Mesothelial cell of epicardium (in vitro differentiated cells): ENCODE measurements at places on chromosomes 6 and 20. TPM values are rescaled to one million over a fixed set of nuclear protein-coding genes. Genes with fewer than 3 reads are reported as not detected.

The SCRT2 gene
- not detected in 3 replicates for total RNA-seq

The SLC22A7 gene
- not detected in 3 replicates for total RNA-seq

GRCh38 chr6:13457577-13457976 lies 29.8 kb downstream of the GFOD1 start:
- DNase-seq: no peak
- no peak overlapping the region for H3K27ac ChIP-seq
- H3K36me3 ChIP-seq: no peaks in the 10 kb centered on the region
- peaks cover 13% of the 10 kb centered on the region for H3K27me3 ChIP-seq

DNA sequence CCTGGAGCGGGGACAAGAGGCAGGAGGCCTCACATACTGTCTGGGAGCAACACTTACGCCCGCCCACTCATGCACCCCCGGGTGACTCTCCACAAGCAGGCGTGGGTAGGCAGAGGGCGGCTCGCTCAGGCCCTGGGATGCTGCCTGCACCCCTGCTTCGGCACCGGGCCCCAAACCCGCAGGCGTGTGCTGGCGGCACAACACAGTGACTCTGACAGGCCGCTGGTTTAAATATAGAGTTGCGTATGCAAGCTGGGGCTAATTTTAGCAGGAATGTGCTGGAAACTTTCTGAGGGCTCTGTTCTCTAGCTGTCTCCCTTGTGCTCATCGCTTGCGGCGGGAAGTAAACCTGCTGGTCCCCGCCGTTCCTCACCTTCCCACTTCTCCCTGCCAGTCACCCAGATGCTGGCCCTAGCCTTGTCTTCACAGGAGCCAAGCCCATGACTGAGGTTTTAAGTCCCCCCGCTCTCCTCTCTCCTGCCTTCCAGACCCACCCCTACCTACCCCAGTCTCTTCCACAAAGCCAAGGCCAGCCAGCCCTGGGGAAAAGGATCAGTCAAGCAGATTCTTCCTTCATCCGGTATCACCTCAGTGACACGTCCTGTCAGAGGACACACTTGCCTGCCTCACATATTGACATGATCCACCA lies 94.5 kb upstream of the FOXP4 start:
- no peak for DNase-seq
- H3K36me3 ChIP-seq: no peaks in the 10 kb centered on the region
- H3K4me1 ChIP-seq: peaks cover 50% of the 10 kb centered on the region

GRCh38 chr20:45647441-45648050 lies 16.5 kb upstream of the WFDC9 start:
- no peak overlapping the region for H3K27ac ChIP-seq
- H3K4me3 ChIP-seq: no peak overlapping the region
- peaks cover 5% of the 10 kb centered on the region for H3K27me3 ChIP-seq
- DNase-seq: no peak
- H3K4me1 ChIP-seq: no peaks in the 10 kb centered on the region

The EPHA7 gene
- 11.3 to 12.4 TPM (median 11.7 TPM) in 3 replicates for total RNA-seq

GRCh38 chr6:22071270-22072041 lies 225.4 kb downstream of the PRL start:
- peaks cover 23% of the 10 kb centered on the region for H3K36me3 ChIP-seq
- H3K4me1 ChIP-seq: peaks cover 69% of the 10 kb centered on the region
- H3K27me3 ChIP-seq: no peaks in the 10 kb centered on the region
- H3K4me3 ChIP-seq: peak overlapping the region; percentile 44
- DNase-seq: peak; percentile 40

DNA sequence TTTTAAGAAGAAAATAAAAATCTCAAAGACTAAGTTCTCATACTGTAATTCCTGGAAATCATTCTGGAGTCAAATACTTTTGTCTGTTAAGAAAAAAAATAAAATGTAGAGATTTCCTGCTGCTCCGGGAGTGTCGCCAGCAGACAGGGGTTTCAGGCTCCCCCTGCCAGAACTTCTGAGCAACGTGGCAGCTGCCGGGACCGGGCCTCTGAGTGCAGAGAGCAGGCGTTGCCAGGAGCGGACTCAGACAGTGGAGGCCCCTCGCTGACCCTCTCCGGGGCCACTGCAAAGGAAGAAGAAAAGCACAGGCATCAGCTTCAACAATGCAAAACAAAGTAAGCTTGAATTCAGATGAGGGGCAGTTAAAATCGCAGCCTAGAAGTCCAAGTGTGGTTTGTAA lies 95.5 kb downstream of the THBS2 start:
- no peaks in the 10 kb centered on the region for H3K36me3 ChIP-seq
- peak overlapping the region; percentile 92 for H3K27ac ChIP-seq
- peaks cover 13% of the 10 kb centered on the region for H3K4me1 ChIP-seq
- no peak for DNase-seq

The TRIM38 gene
- total RNA-seq: 15.8 to 17.1 TPM (median 15.9 TPM) in 3 replicates

DNA sequence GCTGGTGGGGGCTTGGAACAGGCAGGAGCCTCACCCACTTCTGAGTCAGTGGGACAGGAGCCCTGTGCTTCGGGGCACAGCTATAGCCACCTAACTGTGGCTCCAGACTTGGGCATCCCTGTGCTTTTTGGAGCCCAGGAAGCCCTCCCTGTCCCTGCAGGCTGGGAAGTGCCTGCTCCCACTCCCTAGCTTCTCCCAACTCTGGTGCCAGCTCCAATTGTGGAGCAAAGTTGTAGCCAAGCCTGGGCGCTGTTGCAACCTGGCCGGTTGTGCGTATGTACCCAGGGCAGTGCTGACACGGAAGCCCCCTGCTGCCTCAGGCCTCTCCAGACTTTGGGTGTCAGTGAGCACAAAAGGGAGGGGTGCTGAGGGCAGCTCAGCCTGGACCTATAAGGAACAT lies 601.7 kb upstream of the GJE1 start:
- H3K27me3 ChIP-seq: no peaks in the 10 kb centered on the region
- H3K4me3 ChIP-seq: no peak overlapping the region
- H3K36me3 ChIP-seq: no peaks in the 10 kb centered on the region
- H3K4me1 ChIP-seq: no peaks in the 10 kb centered on the region

DNA sequence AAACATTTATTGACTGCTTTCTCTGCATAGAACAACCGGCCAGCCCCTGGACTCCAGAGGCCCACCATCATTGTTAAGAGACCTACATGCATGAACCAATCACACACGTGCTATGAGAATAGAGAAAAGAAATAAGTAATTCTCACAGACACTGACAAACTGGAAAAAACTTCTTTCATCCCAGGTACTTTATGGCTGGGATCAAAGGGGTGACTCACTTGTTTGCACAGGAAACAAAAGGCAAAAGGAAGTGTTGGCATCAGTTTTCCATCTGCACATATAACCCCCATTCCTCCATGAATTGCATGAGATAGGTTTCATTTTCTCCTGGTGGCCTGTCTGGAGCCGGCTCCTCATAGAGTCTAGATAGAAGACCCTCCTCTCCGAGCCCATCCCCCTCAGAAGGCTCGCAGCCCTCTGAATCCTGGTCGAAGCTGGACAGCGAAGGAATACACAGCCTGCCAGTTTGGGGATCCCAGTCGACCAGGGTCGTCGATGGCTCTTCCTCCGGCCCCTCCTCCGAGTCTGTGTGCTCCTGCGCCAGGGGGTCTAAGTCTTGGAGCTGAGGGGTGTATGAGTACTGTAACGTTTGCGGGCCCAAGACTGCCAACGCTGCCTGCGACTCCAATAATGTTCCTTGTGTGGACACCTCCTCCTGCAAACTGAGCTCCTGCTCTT lies 43.3 kb downstream of the IL20RA start:
- no peak overlapping the region for H3K27ac ChIP-seq
- no peak overlapping the region for H3K4me3 ChIP-seq
- no peak for DNase-seq
- H3K27me3 ChIP-seq: peaks cover 17% of the 10 kb centered on the region
- H3K4me1 ChIP-seq: no peaks in the 10 kb centered on the region

- H3K4me1 ChIP-seq: peaks cover 5% of the 10 kb centered on the region
- no peak overlapping the region for H3K4me3 ChIP-seq
- H3K36me3 ChIP-seq: peaks cover 3% of the 10 kb centered on the region
- H3K27ac ChIP-seq: no peak overlapping the region
These were observed 41.4 kb upstream of the SGK1 start for GRCh38 chr6:134359302-134359701.

The MOG gene
- 0.65 to 1.4 TPM (median 0.82 TPM) in 3 replicates for total RNA-seq

DNA sequence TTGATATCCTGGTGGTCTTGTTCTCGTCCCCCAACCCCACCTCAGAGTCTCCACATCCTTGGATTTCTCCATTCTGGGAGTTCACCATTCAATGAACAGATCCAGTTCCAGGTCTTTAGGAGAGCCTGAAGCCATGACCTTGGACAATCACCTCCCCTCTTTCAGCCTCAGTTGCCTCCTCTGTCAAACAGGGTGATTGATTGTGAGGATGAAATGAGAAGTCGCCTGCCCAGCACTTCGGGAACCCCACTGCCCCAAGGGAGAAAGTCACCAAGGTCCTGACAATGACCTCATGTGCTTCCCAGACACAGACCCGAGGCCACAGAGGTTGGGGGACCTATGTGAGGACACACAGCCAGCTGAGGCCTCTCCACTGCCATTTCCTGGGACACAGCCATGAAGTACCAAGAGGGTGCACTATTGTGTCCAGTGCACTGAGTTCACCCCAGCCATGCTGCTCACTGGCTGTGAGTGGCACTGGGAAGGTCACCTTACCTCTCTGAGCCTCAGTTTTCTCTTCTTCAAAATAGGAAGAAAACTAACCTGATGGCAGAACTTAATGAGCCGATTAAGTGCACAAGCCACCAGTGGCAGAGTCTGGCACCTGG lies 61.7 kb downstream of the SNAI1 start:
- DNase-seq: no peak
- H3K27me3 ChIP-seq: no peaks in the 10 kb centered on the region
- H3K27ac ChIP-seq: no peak overlapping the region
- H3K4me1 ChIP-seq: peaks cover 9% of the 10 kb centered on the region

DNA sequence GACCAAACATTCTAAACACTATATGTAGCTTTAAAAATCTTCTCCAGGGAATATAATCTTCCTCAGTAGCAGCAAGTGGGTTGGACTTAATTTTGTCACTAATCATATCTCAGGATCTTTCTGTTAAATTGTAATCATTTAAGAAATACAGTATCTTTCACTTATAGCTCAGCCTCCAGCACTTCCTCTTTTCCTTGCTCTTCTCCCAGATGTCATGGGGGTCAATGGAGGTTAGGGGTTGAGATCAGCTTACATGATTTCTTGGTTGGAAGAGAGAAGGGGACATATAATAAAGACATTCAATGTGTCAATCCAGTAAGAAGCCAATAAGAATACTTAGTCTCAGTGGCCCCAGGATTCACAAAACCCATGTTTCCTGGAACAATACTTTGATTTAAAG lies 15.7 kb upstream of the REPS1 start:
- no peak overlapping the region for H3K4me3 ChIP-seq
- no peak overlapping the region for H3K27ac ChIP-seq
- no peaks in the 10 kb centered on the region for H3K36me3 ChIP-seq

DNA sequence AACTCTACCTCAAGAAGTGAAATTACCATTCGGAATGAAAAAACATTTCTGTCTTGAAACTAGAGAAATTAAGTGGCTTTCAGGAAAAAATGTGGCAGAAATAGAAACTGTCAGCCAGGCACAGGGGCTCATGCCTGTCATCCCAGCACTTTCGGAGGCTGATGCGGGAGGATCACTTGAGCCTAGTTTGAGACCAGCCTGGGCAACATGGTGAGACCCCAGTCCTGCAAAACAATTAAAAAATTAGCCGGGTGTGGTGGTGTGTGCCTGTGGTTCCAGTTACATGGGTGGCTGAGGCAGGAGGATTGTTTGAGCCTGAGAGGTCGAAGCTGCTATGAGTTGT lies 7.1 kb upstream of the TMEM181 start:
- peaks cover 5% of the 10 kb centered on the region for H3K4me1 ChIP-seq
- no peaks in the 10 kb centered on the region for H3K36me3 ChIP-seq

DNA sequence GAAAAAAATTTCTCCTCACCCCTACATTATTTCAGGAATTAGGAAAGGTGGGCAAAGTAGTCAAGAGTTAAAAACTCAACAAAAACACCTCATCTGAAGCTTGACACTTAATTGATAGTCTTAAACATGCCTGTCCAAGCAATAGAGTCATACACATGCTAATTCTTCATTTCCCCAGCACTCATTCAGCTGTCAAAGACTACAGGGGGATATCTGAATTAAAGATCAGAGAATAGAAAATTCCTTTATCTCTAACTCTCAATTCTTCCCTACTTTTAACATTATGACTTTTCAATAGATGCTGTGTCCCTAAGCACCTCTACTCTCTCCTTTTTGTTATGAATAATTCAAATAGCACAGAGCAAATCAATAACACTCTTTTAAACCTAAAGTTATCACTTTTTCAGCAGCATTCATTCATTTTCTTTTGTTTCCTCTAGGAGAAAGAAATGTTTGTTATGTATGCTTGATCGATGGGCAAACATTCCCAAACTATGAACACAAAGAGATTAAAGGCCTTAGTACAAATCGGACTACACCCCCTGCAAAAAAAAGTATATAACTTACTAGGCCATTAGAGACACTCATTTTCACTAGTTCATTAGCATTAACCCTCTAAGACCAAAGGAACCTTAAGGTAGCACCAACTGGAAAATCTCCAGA lies 94.9 kb upstream of the SPTLC3 start:
- no peak overlapping the region for H3K27ac ChIP-seq
- no peaks in the 10 kb centered on the region for H3K27me3 ChIP-seq
- H3K4me1 ChIP-seq: peaks cover 7% of the 10 kb centered on the region

GRCh38 chr6:168148231-168148849 lies 69.3 kb upstream of the FRMD1 start:
- no peaks in the 10 kb centered on the region for H3K36me3 ChIP-seq
- peaks cover 29% of the 10 kb centered on the region for H3K4me1 ChIP-seq
- H3K27ac ChIP-seq: no peak overlapping the region
- no peak overlapping the region for H3K4me3 ChIP-seq

DNA sequence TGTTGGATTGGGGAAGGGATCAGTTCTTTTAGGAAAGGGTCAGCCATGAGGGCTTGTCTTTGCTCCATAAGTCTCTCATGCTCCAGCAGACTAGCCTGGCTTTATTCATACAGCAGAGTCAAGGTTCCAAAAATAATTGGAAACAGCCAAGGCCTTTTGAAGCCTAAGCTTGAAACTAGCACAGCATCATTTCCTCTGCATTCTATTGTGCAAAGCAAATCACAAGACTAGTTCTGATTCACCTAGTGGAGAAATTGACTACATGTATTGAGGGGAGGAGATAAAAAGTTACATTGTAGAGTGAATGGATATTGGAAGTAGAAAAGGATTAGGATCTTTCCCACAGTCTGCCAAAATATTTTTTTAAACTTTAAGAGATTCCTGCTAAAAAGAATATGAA lies 159.3 kb upstream of the PLCB4 start:
- H3K36me3 ChIP-seq: no peaks in the 10 kb centered on the region
- DNase-seq: no peak
- no peaks in the 10 kb centered on the region for H3K27me3 ChIP-seq

The CD24 gene
- total RNA-seq: 377 to 390 TPM (median 382 TPM) in 3 replicates

The KIF25 gene
- total RNA-seq: 0.47 to 1.6 TPM (median 0.95 TPM) in 3 replicates

GRCh38 chr6:25968769-25969168 lies 6.2 kb downstream of the TRIM38 start:
- no peak for DNase-seq
- H3K27ac ChIP-seq: no peak overlapping the region
- peaks cover 67% of the 10 kb centered on the region for H3K4me1 ChIP-seq

The OOEP gene
- total RNA-seq: not detected in 3 replicates

The FOXS1 gene
- 1.9 to 2.5 TPM (median 2.1 TPM) in 3 replicates for total RNA-seq

The PHACTR2 gene
- total RNA-seq: 117 to 125 TPM (median 124 TPM) in 3 replicates

DNA sequence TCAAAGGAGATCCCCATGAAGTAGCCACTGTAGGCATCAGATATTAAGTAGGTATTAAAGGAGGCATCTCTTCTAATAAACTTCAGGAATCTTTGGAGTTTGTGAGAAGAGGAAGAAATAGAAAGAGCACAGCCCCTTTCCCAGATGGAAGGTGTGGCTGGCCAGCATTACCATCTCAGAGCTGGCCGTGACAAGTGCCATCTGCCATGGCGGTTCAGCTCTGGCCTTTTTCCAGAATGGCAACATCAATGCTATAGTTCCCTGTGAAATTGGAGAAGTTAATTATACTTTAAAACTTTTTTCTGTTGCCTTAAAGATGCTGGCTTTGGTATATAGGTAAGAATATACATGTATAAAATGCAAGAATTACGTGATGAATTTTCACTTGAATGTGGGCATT lies 51.9 kb upstream of the MCUR1 start:
- peaks cover 12% of the 10 kb centered on the region for H3K4me1 ChIP-seq
- no peak for DNase-seq
- H3K27ac ChIP-seq: no peak overlapping the region
- H3K36me3 ChIP-seq: no peaks in the 10 kb centered on the region
